ENCODE measurements at places on chromosomes 5 and 9.
A peak's percentile ranks its signal among the peaks of the same experiment; 100 is the strongest.

- DNase-seq = no peak
These were observed 23.8 kb downstream of the C9 start for GRCh38 chr5:39340506-39340905.

GRCh38 chr9:125061391-125061790, 81.9 kb downstream of the SCAI start:
- no peak for DNase-seq

GRCh38 chr9:109471475-109472393, 26.4 kb downstream of the PTPN3 start:
- no peak for DNase-seq

GRCh38 chr5:103424453-103425205, 138.0 kb downstream of the NUDT12 start:
- DNase-seq = no peak

DNA sequence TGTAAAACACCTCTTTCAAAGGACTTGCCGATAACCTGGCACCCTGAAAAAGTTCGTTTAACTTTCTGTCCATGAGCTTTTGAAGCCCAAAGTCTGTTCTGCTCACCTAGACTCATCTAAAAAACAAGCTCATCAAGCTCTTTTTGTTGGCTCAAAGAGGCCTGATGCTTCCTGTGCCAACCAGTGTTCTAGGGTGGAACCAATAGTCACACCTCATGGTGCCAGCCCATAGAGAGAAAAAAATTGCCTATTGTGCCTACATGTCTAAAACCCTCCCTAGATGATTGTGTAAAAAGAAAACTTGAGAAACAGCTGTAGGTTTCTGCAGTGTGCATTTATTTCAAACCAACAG, 4.7 kb downstream of the SH3RF2 start:
- no peak for DNase-seq

DNA sequence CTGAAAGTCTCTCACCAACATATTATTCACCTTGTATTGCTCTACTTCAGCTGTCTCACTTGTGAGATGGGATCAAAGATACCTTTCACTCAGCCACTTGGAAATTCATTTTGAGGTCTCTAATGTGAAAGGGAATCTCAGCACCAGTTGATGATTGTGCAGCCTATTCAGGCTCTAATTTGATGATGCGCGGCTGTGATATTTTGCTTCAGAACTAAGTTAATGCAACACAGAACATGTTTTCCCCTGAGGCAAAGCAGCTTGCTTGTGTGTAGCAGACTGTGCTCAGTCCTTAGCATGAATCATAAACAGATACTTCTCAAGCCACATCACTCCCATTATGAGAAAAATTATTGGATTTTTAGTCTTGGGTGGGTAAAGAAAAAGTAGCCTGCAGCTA, 378.8 kb downstream of the OSTF1 start:
- DNase-seq = no peak

DNA sequence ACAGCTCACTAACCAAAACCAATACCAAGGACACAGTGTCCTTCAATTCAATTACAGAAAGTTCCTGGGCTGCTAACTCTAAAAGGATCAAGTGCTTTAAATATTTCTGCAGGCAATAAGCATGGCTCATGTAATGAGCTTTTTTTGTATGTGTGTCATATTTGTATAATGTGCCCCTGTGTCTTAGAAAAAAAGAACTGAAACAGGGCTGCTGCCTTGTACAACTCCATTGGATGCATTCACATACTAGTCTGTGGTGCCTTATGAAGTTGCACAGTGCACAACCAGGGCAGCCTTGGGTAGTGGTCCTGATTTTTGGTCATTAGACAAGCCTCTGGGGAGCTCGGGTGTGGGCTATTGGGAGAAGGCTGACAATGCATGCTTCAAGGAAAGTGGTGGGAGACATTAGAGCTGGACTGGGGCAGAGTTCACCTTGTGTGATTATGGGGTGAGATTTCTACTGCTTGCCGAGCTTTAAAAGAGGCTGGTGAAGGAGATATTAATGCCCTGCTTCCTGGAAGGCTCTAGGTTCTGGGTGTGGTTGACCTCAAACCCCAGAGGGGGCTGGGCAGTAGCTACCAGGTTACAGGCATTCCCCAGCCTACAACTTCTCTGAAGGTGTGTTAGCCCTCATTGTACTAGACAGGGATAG, 3.6 kb upstream of the CPEB4 start:
- no peak for DNase-seq

- DNase-seq = no peak
These were observed 62.0 kb downstream of the GAPVD1 start for GRCh38 chr9:125323615-125324014.

- no peak for DNase-seq
These were observed 12.1 kb downstream of the DCAF12 start for GRCh38 chr9:34114436-34114835.

DNA sequence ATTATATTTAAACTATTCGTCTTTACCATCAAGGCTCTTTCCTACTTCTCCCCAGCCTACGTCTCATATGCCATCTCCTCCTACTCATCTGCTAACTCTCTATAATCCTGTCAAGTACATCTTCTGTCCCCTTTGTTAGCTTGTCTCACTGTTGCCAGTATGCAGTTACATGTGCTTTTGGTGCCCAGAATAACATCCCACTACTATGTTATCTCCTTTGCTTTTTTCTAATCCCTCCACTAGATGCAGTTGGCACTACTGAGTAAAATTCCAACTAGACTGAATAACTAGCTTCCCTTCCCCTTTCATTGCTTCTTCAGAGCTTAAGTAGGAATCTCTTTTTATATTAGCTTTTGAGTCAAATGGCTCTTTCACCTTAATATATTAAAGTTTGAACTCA, 3.0 kb upstream of the ARRDC3 start:
- no peak for DNase-seq

- DNase-seq = no peak
These were observed 2.8 kb upstream of the CMYA5 start for GRCh38 chr5:79686799-79687198.

DNA sequence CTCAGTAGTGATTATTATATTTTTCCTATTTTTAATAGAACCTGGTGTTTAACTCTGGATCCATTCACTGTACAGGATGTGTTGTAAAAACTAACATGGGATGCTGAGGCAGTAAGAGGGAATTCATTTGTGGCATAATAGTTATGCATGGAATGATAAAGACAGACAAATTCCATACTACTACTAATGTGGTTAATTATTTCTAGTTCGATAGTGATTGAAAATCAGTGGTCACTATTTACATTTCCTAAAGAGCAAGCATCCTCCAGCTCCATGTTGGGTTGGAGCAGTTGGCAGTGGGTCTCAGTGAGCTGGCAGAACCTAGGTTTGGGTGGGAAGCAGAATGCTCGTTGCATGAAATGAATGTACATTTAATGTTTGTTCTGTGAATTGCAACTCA, 122.6 kb downstream of the SAXO1 start:
- no peak for DNase-seq

DNA sequence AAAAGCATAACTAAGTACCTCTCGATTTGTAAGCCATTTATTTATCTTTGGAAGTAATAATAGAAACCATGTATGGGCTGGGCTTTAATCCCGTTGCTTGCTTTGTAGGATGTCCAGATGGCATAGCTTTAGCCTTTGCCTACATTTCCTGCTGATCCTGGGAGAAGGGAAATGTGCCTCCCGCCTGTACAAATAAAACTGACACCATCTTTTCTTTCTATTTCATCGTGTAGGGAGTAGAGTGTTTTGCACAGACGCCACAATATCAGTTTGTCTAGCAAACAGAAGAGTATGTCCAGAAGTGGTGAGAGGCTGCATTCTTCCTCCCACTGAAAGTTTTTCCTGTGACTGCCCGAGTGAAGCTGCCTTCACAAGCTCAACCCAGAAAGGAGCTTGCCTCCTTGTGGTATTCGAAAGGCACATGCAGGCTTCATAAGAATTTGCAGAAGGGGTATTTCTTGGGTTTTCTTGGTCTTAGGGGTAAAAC, 24.7 kb upstream of the TJP2 start:
- no peak for DNase-seq

- no peak for DNase-seq
These were observed 208.7 kb downstream of the BRINP1 start for GRCh38 chr9:119160551-119160950.

DNA sequence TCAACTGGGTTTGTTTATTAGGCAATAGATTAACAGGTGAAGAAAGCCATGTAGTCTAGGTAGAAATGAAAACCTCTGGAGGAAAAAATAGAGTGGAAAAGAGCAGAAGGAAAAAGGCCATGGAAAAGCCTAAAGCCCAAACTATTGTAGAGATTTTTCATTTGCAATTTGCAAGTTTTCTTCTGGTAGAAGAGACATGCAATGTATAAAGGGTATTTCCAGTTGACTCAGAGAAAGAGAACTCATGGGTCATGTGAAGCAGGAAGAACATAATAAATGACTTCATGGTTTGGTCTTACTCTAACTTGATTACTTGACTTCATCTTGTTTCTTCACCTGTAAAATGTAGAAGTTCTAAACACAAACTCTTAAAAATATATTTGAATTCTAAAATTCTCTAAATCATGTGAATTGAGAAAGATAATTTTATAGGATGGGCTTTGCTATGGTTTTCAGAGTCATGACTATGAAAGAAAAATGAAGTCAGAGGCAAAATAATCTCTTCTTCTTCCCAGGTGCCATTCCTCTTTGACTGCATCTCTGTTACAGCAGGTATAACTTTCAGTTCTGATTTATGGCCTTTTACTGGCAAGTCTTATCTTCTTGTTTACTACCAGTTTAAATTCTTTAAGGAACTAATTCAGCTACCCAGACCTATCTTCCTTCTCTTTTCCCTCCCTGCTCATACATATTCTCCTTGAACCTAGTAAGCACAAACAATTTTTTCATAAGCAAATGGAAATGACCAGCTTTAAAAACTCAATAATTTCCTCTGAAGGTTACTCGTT, 47.7 kb upstream of the TMC1 start:
- no peak for DNase-seq

GRCh38 chr5:157247267-157247666, 18.7 kb upstream of the CYFIP2 start:
- DNase-seq = no peak

DNA sequence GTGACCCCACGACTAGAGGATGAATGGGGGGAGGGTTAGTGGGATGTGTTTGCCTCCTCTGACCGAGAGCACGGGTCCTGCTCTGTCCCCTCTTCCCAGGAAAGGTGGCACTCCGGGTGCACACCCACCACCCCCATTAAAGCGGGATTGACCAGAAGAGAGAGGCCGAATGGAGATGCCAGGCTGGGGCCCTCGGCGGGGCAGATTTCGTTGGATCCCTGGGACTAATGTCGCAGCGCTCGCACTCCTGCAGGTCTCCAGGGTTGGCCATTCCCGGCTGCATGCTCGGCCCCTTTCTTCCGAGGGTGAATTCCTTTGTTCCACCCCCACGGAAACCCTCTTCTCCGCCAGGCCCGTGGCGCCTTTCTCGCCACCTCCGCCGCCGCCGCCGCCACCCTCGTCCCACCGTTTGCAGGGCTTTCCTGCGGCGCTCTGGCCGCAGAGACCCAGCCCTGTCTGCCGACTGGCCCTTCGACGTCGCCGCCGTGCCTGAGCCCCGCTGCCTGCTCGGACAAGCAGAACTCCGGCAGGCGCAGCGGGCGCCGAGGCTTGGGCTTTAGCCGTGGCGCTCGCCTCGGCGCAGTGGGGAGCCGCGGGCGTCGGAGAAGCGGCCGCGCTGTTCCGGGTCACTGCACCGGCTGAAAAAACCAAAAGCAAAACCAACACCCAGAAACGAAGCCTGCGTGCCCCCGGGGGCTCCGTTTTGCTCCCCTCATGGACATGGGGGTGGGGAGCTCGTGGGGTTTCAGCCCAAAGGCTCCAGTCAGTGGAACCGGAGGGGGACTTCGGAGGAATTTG, 11.8 kb downstream of the LMX1B start:
- DNase-seq = no peak

DNA sequence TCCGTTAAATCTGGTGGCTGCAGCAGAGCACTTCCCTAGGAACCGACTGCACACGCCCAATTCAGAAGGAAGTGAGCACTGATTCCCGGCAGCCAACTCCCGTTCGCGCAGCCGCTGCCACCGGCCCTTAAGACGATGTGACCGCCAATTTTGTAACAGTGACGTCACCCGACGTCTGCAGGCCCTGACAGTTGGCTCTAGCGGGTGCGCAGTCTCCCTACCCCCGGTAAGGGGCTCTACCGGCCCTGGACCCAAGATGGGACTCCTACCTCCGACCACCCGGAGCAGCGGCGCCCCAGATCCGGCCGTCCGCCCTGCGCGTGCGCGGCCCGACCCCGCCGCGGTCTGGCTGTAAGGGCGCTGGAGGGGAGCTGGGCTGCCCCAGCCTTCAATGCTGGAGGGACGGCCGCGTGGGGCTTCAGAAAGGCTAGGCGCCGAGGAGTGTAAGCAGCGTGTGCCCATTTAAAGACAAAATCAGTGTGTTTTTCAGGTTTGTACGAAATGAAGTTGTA, 19.1 kb downstream of the DNAJA1 start:
- peak; percentile 65 for DNase-seq

DNA sequence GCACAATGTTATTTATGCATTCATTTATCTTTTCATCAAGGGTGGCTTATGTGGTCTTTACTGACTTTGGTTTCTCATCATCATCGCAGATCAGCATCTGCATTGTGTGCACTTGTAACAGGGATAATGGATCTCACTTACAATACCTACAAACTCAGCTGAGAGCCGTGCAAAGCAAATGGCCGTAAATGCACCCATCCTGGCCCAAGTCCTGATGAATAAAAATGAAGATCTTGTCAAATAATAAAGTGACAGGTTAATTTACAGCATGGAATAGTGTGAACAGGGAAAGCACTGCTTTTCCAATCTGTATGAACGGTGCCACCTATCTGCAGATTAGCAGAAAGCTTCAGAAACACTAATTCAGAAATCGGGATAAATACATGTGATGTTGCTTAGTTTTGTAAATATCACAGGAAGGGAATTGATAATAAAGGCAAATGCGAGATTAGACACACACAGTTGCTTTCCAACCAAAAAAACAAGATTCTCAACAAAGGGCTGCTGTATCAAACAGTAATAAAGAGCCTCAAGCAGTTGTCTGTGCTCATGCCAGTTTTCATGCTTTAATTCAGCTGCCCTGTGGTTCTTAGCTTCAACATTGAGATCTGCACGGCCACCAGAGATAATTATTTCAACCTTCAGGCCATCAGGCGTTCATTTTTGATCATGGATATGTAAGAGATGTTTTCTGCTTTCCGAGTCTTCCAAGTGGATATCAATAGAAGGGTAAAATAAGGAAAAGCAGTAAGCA, 153.4 kb upstream of the POU5F2 start:
- no peak for DNase-seq

DNA sequence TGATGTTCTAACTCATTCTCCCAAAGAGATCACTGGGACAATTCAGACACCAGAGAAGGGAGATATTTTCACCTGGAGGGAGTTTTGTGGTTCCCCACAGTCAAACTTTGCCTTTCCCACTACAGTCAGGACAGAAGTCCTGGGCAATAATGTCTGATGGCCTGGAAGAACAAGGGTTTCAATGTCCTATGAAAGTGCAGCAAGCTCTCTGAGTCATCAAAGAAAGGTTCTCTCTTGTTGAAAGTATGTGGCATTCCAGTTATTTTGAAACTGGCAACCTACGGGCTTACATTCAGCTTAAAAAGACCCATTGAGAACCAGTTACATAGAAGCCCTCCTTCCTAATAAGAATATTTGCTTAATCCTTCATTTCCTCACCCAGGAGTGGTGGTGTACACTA, 103.9 kb downstream of the INSYN2B start:
- DNase-seq = no peak

Data from NCI-H2171 (cell line).